ENCODE measurements at places on chromosomes 1 and 21.

GRCh38 chr1:227006226-227006796, 66.2 kb downstream of the COQ8A start:
- no peak for DNase-seq

- DNase-seq = no peak
Observed at GRCh38 chr1:5895446-5896406, 96.5 kb downstream of the NPHP4 start.

- peak; percentile 14 for DNase-seq
Observed at GRCh38 chr1:64470665-64471217, 812 bp downstream of the CACHD1 start.

- DNase-seq = peak; percentile 99
Observed at GRCh38 chr1:85607126-85607920, 26.8 kb downstream of the CCN1 start.

DNA sequence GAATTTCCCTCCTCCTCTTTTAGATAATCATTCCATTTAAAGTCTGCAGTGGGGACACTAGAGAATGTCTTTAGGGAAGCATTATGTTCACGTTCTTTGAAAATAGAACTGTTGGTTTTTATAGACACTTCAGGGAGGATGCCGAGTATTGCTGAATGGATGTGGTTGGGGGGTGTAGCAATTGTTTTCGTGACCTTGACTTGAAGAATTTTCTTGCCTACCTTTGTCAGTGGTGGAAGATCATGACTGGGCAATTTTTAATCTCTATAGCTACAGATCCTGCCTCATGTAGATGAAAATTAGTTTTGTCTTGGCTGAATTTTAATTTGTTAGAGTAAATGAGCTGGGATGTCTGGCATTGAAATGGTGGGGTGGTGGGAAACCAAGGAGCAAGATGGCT, 3.8 kb downstream of the SMG7 start:
- no peak for DNase-seq
